A673 (cell line): ENCODE measurements at places on chromosomes 5 and 9. TPM values are rescaled to one million over a fixed set of nuclear protein-coding genes. Genes with fewer than 3 reads are reported as not detected.

GRCh38 chr5:132050136-132050535, 10.3 kb upstream of the IL3 start:
- no peak for DNase-seq
- no peak overlapping the region for H3K27ac ChIP-seq
- no peak overlapping the region for H3K4me3 ChIP-seq
- H3K4me1 ChIP-seq: no peaks in the 10 kb centered on the region
- H3K36me3 ChIP-seq: no peaks in the 10 kb centered on the region
- no peaks in the 10 kb centered on the region for H3K27me3 ChIP-seq

DNA sequence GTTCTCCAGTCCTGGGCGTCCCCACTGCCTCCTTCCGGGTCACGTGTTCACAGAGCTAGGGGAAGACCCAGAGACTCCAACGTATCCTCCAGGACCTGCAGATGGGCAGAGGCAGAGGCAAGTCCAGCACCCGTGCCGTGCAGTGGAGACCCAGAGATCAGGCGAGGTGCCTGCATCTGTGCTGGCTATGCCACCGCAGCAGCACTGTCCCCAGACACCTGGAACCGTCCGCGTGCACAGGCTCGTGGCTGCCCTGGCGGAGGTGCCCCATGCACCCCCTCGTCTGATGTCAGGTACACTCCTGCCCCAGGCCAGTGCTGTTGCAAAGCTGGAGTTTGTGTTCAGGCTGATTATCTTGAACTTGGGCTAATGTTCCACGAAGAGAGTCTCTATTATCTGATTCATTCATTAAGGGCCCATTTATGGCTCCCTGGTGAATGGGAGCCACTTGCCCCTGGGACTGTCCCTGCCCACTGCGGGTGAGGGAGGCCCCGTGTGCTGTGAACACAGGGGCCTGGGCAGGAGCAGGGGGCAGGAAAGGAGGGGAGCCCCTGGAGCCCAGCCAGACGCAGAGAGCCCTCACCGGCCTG, 13.7 kb downstream of the IRX4 start:
- H3K36me3 ChIP-seq: no peaks in the 10 kb centered on the region
- H3K4me1 ChIP-seq: no peaks in the 10 kb centered on the region
- H3K27me3 ChIP-seq: peaks cover 87% of the 10 kb centered on the region
- DNase-seq: no peak
- H3K4me3 ChIP-seq: no peak overlapping the region

DNA sequence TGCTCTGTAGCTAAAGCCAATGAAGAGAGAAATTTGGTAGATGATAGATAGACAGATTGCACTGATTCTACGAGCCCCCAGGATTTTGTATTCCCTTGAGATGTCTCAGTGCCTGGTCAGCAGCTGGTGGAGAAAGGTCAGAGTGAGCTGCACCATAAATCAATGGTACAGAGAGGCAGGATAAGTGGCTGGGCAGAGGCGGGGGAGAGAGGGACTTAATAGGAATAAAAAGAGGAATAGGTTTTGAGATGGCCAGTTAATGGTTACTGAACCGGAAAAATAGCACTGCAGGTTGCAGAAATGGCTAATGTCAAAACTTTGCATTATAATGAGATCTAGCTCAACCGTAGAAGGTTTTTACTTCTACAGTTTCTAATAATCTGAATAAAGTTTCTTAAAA, 47.9 kb upstream of the SLC12A2 start:
- H3K27me3 ChIP-seq: no peaks in the 10 kb centered on the region
- no peak overlapping the region for H3K4me3 ChIP-seq
- H3K27ac ChIP-seq: no peak overlapping the region
- no peaks in the 10 kb centered on the region for H3K36me3 ChIP-seq
- no peaks in the 10 kb centered on the region for H3K4me1 ChIP-seq

GRCh38 chr5:139088024-139088423, 110.1 kb downstream of the SIL1 start:
- no peak for DNase-seq
- no peaks in the 10 kb centered on the region for H3K27me3 ChIP-seq
- H3K36me3 ChIP-seq: no peaks in the 10 kb centered on the region
- H3K27ac ChIP-seq: no peak overlapping the region
- no peak overlapping the region for H3K4me3 ChIP-seq
- H3K4me1 ChIP-seq: no peaks in the 10 kb centered on the region

DNA sequence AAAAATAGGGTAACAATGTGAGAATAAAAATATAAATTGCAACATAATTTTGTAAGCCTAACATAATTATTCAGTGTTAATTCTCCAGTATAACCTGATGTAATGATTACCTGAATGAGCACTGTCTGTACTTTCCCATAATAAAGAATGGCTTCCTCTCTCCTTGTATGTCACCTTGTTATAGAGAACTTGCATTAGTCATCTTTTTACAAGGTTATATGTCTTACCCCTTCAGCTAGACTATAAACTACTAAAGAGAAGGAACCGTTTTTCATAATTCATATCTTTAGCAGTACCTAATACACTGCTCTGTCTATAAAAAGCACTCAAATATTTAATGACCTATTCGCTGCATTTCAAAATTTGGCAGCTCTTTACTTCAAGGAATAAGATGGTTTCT, 19.8 kb downstream of the STRBP start:
- no peaks in the 10 kb centered on the region for H3K27me3 ChIP-seq
- no peaks in the 10 kb centered on the region for H3K36me3 ChIP-seq
- no peak for DNase-seq
- H3K4me3 ChIP-seq: no peak overlapping the region
- H3K4me1 ChIP-seq: peaks cover 32% of the 10 kb centered on the region
- no peak overlapping the region for H3K27ac ChIP-seq

GRCh38 chr5:37662362-37662761, 177.5 kb downstream of the GDNF start:
- peak overlapping the region; percentile 88 for H3K27ac ChIP-seq
- no peaks in the 10 kb centered on the region for H3K36me3 ChIP-seq
- H3K4me3 ChIP-seq: no peak overlapping the region
- H3K27me3 ChIP-seq: no peaks in the 10 kb centered on the region
- H3K4me1 ChIP-seq: peaks cover 44% of the 10 kb centered on the region

DNA sequence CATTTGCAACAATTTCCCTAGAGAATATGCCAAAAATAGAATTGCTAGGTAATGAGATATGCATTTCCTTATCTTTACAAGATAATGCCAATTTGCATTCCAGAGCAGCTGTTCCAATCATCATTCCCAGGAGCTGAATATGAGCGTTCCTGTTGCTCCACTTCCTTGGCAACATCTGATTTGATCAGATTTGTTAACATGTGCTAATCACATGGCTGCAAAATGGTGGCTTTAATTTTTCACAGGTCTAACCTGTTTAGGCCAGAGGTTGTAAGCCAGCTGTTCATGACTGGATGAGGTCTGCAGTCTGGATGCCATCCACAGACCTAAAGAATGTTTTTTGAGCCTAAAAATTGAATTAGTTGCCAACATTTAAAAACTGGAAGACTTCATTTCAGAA, 220.7 kb upstream of the IL12B start:
- no peaks in the 10 kb centered on the region for H3K4me1 ChIP-seq
- no peaks in the 10 kb centered on the region for H3K36me3 ChIP-seq
- H3K27ac ChIP-seq: no peak overlapping the region
- H3K27me3 ChIP-seq: no peaks in the 10 kb centered on the region

The C9orf153 gene
- total RNA-seq: 0.35 and 0.56 TPM in 2 replicates

The CDC25C gene
- total RNA-seq: 22.3 and 25.6 TPM in 2 replicates

The ADGRV1 gene
- total RNA-seq: 4.0 and 6.8 TPM in 2 replicates
